Brain microvascular endothelial cell (primary cell): ENCODE measurements at places on chromosomes 3 and 15.
A peak's percentile ranks its signal among the peaks of the same experiment; 100 is the strongest.

GRCh38 chr3:177538750-177539730 lies 341.8 kb upstream of the TBL1XR1 start:
- no peak for DNase-seq

DNA sequence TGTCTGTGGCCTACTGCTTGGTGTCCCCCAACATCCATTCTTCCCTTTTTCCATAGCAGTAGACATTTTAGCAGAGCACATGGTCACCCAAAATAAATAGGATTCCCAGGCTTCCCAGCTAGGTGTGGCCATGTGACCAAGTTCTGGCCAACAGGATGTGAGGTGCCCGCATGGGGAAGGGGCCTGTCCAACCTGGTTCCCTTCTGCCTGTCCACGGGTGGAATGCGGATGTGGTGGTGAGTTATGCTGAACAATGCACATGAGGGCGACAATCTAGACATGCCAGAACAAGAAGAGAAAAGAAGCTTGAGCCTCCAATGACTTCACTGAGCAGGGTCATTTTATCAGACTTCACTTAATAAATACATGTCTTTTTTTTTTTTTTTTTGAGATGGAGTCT lies 77.6 kb upstream of the DLG1 start:
- DNase-seq, result no peak

GRCh38 chr3:129315998-129316247 lies 37.3 kb downstream of the HMCES start:
- no peak for DNase-seq

GRCh38 chr3:25895443-25895842 lies 105.6 kb downstream of the OXSM start:
- DNase-seq, result peak; percentile 15

- DNase-seq, result no peak
Measured at GRCh38 chr3:26625187-26625586, 2.6 kb downstream of the LRRC3B start.
